ENCODE measurements at places on chromosomes 3 and 15.

GRCh38 chr3:139764069-139764905 lies 86.5 kb upstream of the NMNAT3 start:
- DNase-seq = no peak

DNA sequence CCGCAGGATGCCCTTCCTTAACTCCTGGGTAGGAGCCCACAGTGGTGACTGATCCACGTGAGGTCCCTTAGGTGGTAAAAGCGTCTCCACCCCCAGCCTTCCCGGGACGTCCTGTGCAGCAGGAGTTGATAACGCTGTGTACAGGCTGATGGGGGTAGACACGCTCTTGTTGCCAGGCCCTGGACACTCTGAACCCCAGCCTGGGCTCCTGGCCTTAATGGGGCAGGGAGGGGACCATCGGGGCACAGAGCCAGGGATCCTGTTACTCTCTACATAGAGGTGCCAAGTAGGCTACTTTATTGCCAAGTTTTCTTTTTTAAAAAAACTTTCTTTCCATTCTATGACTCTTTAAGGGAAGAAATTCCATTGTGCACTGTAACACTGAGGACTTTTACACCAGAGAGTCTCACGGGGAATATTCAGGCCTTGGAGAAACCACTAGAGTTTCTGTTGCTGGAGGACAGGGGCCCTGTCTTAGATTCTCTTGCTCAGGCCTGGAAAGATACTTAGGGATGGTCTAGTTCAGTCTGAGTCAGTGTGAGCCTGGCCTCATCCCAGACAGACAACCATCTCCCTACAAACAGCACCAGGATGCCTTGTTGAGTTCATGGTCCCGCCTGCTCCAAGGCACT lies 104.3 kb upstream of the RNU6-1 start:
- no peak for DNase-seq

DNA sequence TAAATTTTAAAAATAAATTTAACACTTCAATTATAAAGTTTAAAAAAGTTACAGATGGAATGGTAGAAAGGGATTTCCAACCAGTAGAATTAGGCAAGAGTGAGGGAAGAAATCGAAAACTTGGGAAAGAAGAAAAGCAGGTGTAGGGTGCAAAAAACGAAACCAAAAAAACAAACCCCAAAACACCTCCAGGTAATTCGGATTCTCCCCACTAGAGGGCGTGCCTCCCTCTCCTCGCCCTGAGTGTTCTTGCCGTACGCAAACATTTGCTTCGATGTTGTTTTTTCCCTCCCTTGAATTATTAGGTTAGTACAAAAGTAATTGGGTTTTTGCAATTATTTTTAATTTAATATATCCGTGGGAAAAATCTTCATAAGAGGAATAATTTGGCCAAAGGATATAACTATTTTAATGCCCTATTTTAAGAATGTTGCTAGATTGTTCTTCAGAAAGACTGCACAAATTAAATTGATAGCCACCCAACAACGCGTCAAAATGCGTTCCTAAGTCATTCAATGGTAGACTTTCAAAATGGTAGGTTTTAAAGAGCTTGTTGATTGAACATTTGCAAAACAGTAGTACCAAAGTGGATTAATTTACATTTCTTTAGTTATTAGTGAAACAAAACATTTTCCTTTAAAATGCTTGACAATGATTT lies 63.7 kb downstream of the SLC30A4 start:
- DNase-seq = peak; percentile 65

GRCh38 chr15:33330931-33331330 lies 20.2 kb downstream of the RYR3 start:
- no peak for DNase-seq

DNA sequence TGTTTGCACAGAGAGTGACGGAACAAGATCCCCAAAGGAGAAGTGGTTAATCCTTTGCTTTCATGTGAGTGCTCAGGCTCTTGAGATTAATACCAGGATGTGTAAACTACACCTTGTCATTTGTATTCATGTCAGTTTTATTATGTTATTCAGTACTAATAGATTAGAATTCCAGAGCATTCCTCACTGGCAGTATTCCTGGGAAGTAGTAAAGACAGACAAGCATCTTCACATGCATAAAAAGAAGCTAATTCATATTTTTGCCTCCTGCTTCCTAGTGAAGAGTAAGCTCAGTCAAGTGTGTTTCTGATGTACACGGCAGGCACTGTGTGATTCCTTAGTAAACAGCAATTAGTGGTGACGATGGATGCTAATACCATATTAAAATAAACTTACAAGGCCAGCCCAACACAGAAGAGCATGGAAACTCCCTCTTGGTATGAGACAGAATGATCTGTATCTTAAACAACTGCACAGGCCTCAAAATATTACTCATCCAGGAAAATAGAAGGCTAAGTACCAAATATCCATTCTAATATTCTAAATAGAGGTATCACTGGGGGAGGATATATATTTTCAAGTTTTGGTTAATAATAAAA lies 336.8 kb upstream of the MCTP2 start:
- no peak for DNase-seq

DNA sequence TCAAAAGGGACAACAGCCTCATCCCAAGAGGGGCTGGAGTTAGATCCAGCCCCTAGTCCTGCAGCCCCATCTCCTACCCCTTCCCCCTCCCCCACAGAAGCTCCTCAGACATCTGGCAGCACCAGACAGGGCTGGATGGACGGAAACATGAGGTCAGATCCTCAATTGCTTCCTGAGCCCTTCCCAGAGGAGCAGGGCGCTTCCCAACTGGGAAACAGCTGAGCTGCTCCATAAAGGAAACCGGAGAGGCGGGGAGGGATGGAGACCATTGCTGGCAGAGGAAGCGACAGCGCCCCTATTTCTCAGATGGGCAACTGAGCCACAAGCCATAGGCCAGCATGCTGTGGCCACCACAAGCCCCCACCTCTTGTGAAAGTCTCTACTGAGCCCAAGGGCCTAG lies 18.3 kb upstream of the CYP11A1 start:
- no peak for DNase-seq

DNA sequence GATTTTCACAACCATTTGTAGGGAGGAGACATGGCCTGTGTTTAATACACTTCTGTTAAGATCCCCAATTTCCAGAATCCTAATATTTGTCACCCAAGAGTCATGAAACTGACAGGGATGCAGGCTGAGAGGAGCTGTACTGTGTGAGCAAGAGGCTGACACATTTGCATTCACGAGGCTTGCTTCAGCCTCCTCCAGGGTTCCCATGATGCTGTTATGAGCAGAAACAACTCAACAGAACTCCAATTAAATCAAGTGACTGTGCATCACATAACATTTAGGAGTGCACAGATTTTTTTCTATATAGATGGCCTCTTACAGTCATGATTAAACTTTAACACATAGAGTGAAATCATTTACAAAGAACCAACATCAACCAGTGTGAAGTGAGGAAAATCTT lies 292.3 kb upstream of the STT3B start:
- DNase-seq = no peak

DNA sequence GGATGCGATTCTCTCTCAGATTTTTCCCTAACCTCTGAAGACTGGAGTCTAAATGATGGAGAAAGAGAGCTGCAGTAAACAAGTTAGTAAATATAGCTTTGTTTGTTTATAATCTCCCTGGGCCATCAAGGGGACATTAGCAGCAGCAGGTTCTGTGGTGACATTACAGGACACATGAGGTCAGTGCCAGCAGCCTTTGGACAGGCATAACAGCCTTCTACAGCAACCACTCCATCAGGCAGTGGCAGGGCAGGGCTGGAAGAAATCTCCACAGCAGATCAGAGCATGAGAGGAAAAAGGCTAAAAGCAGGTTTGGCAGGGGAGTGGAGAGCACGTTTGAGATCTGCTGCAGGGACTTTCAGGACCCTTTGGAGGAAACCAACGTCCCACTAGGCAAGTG lies 127.6 kb upstream of the ACP3 start:
- DNase-seq = no peak

GRCh38 chr3:134579141-134579665 lies 71.6 kb downstream of the KY start:
- DNase-seq = no peak

DNA sequence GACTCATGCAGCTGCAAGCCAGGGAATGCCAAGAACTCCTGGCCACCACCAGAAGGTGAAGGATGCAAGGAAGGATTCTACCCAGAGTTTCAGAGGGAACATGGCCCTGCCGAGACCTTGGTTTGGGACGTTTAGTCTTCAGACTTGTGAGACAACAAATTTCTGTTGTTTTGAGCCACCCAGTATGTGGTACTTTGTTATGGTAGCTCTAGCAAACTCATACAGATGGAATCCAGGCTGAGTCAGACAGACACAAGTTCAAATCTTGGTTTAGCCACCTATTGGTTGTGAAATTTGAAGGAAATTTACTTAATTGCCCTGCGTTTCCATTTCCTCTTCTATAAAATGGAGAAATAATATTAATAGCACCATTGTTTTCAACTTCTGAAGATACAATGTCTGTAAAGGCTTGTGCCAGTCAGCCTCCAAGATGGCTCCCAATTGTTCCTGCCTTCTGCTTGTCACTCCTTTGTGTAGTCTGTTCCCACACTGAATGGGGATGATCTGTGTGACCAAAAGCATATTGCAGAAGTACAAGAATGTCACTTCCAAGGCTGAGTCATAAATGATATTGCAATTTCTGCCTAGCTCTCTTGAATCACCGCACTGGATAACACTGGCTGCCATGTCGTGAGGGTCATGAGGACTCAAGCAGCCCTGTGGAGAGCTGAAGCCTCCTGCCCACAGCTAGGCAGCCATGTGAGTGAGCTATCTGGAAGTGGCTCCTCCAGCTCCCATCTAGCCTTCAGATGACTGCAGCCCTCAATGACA lies 223.5 kb upstream of the PROK2 start:
- no peak for DNase-seq

GRCh38 chr15:60649845-60650548 lies 171.1 kb upstream of the ICE2 start:
- peak; percentile 27 for DNase-seq

- no peak for DNase-seq
Measured at GRCh38 chr15:67824197-67824968, 926 bp upstream of the SKOR1 start.

GRCh38 chr15:83514584-83514983 lies 67.4 kb downstream of the SH3GL3 start:
- no peak for DNase-seq

- no peak for DNase-seq
Measured at GRCh38 chr3:152051501-152052404, 178.3 kb downstream of the SUCNR1 start.

DNA sequence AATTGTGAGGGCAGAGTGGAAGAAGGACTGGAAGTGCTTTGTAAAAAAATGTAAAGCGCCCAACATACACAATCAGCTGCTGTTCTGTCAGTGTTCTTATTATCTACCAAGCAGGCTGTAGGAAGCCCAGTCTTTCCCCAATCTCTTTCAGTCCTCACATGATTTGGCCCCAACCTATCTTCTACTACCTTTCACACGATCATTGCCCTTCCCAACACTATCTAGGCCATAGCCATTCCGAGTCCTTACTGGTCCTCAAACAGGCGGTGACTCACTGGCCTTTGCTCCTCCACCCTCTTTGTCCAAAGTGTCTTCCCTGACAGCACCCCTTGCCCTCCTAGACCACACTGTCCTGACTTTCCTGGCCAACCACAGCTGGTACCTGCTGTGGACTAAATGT lies 861 bp upstream of the RFT1 start:
- DNase-seq = no peak

- DNase-seq = no peak
Measured at GRCh38 chr3:105801397-105801796, 67.4 kb downstream of the CBLB start.

- DNase-seq = no peak
Measured at GRCh38 chr3:177579419-177579818, 382.1 kb upstream of the TBL1XR1 start.

All from stimulated activated CD8-positive, alpha-beta memory T cell treated with anti-CD3 and anti-CD28 coated beads, Interleukin-4, amount 100 ng/mL, for 24 hours (primary cell).